ENCODE measurements at places on chromosomes 1 and 21. TPM values are rescaled to one million over a fixed set of nuclear protein-coding genes. Genes with fewer than 3 reads are reported as not detected.

The SIPA1L2 gene
- 18.1 TPM for total RNA-seq

The PLPPR5 gene
- total RNA-seq = not detected

The CD2 gene
- not detected for total RNA-seq

- no peak for DNase-seq
Measured at GRCh38 chr1:83692524-83693381, 306.2 kb downstream of the TTLL7 start.

GRCh38 chr1:221227872-221228337 lies 348.7 kb downstream of the HLX start:
- no peak for DNase-seq

DNA sequence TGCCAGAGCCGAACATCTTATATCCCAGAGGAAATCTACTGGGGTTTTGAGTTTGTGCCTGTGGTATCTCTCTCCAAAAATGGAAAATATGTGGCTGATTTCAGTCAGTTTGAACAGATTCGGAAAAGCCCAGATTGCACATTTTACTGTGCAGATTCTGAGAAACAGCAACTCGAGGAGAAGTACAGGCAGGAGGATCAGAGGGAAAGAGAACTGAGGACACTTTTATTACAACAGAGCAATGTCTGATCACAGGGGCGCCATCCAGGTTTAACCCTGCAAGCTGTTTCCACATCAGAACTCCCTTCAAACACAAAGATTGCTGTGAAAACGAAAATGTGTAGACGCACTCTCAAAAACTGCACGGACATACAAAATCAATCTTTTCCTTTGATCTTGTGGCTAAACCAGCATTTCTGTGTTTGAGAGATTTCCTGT lies 43.4 kb downstream of the KCNJ15 start:
- no peak for DNase-seq

DNA sequence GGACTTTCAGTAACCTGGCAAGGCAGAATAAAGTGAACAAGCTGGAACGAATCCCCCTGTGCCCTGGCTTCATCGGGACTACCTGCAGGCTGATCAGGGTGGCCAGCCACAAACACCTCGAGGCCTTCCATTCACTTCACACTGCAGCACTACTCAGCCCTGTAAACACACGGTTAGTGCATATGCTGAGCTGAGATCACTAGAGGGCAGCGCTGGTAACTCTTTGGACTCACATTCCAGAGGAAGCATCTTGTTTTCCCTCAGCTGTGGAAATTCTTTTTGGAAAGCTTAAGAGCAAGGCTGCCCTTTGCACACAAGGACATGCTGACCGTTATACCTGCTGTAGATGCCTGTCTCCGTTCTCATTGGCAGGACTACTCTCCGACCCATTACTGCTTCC lies 32.1 kb downstream of the PCSK9 start:
- no peak for DNase-seq

DNA sequence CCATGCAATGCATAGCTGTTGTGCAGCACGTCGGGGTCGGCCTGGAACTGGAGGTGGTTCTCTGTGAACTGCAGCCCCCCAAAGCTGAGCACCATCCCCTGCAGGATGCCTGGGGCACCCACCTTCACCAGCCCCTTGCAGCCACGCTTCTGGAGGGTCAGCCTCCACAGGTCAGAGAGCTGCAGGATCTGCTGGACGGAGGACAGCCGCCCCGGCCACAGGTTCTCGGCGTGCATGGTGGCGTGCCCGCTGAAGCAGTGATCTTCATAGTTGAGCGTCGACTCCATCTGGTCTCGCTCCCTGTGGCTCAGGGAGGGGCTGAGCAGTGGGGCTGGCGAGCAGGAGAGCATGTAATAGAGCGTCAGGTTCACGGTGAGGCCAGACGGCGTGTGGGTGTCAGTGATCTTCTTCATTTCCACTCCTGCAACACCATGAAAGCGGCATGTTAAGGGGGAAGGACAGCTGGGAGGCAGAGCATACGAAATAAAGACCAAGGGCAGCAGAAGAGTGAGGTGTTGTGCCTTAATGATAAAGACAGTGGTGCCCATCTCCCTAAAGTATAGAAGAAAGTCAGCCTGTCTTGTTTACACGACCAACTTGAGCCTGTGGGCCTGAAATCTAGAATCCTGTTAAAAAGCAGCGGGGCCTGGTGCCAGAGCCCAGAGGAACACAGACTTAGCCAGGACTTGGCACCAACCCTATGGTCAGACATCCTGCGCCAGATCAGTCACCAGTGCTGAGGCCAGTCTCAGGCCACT lies 3.0 kb downstream of the KIAA2013 start:
- no peak for DNase-seq

DNA sequence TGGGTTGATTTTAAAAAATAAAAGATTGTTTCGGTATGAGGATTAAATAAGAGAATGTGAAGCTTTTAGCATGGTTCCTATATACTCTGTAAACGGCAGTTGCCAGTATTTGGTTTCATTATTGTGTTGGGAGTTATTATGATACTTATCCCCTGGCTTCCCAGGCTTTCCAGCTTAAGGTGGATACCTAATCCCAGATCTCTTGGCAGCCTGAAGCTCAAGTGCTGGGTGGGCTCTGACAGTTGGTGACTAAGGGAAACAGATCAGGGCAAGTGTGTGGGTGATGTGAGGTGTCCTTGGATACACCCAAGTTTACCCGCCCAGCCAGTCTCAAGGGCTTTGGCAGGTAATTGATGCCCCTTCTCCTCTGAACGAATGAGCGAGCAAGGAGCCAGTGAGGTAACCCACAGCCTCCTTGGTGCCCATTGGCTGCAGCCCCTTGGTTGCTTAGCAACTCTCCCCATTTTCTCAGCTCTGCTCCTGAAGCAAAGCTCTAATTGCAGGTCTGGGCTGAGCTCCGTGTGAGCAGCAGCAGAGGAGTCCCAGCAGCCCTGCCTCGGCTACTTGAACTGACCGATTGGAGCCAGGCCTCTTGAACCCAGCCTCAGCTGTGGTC lies 6.1 kb downstream of the IPO13 start:
- no peak for DNase-seq

DNA sequence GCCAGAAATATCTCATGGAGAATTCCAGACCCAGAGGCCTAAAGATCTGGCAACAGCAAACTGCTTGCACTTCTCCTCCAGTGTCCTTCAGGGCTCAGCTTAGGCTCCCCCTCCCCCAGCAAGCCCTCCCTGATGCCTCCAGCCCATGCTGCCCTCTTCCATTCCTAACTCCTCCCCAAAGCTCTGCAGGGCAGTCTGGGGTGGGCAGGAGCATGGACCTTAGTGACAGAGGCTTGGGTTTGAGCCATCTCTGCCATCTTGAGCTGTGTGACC lies 436.8 kb downstream of the PTPRU start:
- DNase-seq = no peak

- no peak for DNase-seq
Measured at GRCh38 chr21:32413697-32414578, 1.4 kb downstream of the EVA1C start.

DNA sequence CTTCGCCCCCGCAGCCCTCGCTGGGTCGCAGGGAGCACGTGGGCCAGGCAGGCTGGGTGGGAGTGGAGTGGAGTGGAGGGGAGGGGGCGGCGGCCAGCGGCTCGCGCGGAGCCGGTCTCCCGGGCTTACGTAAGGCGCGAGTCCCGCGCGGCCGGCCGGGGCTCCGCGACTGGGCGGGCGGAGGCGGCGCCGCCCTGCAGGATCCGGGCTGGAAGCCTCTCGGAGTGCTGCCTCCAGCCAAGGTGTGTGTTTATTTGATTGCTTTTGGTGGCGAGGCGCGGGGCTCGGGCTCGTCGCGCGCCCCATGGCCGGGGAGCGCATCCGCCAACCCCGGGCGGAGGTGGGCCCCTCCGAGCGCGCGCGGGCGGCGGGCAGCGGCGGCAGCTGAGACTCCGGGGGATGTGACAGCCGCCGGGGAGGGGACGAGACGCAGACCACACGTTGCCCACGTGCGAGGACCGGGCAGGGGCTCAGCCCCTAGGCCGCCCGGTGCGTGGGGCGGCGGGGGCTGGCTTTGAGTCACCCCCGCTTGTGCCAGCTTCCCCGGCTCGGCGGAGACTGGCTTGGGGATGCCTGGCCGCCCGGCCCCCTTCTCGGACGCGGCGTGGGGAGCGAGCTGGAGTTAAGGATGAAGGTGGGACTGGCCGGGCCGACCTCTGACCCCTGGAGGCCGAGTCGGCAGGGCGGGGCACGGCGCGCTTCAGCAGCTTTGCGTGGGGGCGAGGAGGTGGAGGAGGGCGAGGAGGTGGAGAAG lies 402 bp upstream of the AK4 start:
- DNase-seq = peak; percentile 73

All from ascending aorta (tissue), 2 donors.